Activated T-cell treated with anti-CD3 and anti-CD28 coated beads, Interleukin-2, amount 50 U/mL, for 24 hours (primary cell): ENCODE measurements at places on chromosomes 5 and 9.

GRCh38 chr9:135076876-135077430 lies 10.5 kb upstream of the OLFM1 start:
- peak; percentile 16 for DNase-seq
- H3K27me3 ChIP-seq = peaks cover 45% of the 10 kb centered on the region
- peaks cover 2% of the 10 kb centered on the region for H3K4me1 ChIP-seq
- no peaks in the 10 kb centered on the region for H3K36me3 ChIP-seq

DNA sequence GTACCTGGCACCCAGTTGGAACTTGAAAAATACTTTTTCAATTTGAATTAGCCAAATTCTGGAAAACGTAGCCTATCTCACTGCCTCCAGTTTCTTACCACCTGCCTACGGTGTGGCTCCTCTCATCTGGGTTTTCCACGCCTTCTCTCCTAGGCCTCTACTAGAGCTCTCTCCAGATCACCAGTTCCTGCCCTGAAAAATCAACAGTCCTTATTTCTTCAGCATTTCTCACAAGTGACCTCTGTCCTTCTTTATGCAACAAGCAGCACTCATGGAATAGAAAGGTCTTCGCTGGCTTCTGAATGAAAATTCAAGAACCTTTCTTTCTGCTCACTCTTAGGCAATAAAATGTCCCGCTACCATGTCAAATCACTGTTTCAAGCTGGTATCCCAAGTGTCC lies 64.8 kb downstream of the PIP5K1B start:
- no peak overlapping the region for H3K27ac ChIP-seq
- H3K4me1 ChIP-seq = no peaks in the 10 kb centered on the region
- no peak overlapping the region for H3K4me3 ChIP-seq
- H3K27me3 ChIP-seq = peaks cover 12% of the 10 kb centered on the region

DNA sequence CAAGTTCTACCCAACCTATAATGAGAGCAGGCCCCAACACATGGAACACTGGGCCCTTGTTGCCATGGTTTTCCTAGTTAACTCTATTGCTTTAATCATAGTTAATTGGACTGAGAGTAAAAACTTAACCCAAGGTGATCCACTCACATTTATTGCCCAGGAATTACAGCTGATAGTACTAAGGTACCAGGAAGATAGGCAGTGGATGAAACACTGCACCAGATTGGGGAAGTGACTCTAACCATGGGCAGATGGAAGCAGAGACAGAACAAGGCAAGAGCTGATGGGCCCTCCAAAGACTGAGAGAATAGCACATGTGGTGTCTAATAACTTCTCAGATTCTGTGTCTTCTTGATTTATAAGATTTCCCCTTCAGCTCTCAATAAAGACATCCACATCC lies 145.7 kb upstream of the TRIM32 start:
- H3K27ac ChIP-seq = no peak overlapping the region
- no peaks in the 10 kb centered on the region for H3K4me1 ChIP-seq
- no peaks in the 10 kb centered on the region for H3K27me3 ChIP-seq
- no peak overlapping the region for H3K4me3 ChIP-seq
- peaks cover 8% of the 10 kb centered on the region for H3K36me3 ChIP-seq
- no peak for DNase-seq

- H3K27me3 ChIP-seq = peaks cover 10% of the 10 kb centered on the region
- no peak overlapping the region for H3K27ac ChIP-seq
- DNase-seq = no peak
- no peak overlapping the region for H3K4me3 ChIP-seq
- H3K36me3 ChIP-seq = no peaks in the 10 kb centered on the region
Observed at GRCh38 chr5:122089096-122090013, 11.3 kb upstream of the LOX start.

- H3K4me1 ChIP-seq = peaks cover 36% of the 10 kb centered on the region
- peak overlapping the region; percentile 98 for H3K27ac ChIP-seq
- DNase-seq = peak; percentile 81
Observed at GRCh38 chr5:42951293-42951840, 88.8 kb downstream of the ANXA2R start.

DNA sequence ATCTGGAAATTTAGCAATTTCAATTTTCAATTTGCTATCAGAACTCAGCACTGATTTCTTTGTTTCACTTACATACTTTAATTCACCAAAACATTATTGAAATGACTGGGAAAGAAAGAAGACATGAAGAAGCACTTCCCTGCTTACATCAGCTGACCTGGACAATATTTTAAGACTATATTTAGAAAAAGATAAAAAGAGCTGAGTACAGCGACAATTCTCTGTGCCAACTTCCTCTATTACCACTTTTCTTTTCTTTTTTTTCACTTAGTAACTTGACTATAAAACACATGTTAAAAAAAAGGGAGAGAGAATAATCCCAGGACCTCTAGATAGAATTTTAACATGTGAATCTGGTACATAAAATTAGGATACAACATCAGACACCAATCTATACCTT lies 35.6 kb downstream of the MEF2C start:
- no peaks in the 10 kb centered on the region for H3K36me3 ChIP-seq
- H3K27ac ChIP-seq = no peak overlapping the region
- DNase-seq = no peak

- H3K27me3 ChIP-seq = no peaks in the 10 kb centered on the region
- H3K36me3 ChIP-seq = no peaks in the 10 kb centered on the region
- H3K27ac ChIP-seq = no peak overlapping the region
- no peak for DNase-seq
Observed at GRCh38 chr9:134342746-134343115, 16.5 kb downstream of the RXRA start.

DNA sequence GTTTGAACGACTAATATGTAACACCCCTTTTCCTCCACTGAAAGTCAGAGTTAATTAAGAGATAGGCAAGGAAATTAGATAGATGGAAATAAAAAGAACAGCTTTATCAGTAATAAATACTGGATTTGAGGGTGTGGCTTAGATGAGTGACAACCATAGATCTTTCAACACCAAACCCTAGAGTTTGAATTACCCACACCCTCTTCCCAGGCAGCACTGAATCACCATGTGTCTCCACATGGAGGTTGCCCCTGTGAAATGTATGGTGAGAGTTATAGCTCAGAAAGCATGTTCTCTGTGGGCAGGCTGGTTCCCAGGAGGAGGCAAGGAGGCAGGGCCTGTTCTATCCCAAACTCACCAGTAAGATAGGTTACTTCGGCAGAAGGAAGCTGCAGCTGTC lies 69.7 kb downstream of the TMEM174 start:
- DNase-seq = no peak
- H3K27me3 ChIP-seq = peaks cover 37% of the 10 kb centered on the region
- peaks cover 3% of the 10 kb centered on the region for H3K4me1 ChIP-seq

DNA sequence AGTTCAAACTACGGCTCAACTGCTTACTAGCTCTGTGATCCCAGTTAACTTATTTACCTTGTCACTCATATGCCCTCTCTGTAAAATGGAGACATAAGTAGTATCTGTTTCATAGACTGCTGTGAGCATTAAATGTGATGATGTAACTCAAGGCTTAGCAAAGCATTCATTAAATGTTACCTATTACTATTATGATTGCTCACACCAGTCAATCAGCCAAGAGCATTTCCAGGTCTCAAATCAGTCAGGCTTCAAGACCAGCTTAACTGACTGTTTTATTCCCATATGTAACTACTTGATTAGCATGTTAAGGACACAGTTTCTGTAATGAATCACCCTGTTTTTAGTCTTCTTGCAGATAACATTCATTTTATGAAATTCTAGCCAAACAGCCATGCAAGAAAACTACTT lies 413.3 kb downstream of the MLLT3 start:
- H3K27ac ChIP-seq = peak overlapping the region; percentile 95
- H3K4me3 ChIP-seq = no peak overlapping the region
- H3K27me3 ChIP-seq = no peaks in the 10 kb centered on the region
- no peaks in the 10 kb centered on the region for H3K36me3 ChIP-seq
- peaks cover 38% of the 10 kb centered on the region for H3K4me1 ChIP-seq

GRCh38 chr9:34046784-34047379 lies 1.8 kb downstream of the UBAP2 start:
- peak overlapping the region; percentile 97 for H3K4me3 ChIP-seq
- H3K27me3 ChIP-seq = no peaks in the 10 kb centered on the region
- DNase-seq = no peak
- H3K4me1 ChIP-seq = peaks cover 36% of the 10 kb centered on the region
- H3K36me3 ChIP-seq = peaks cover 53% of the 10 kb centered on the region

DNA sequence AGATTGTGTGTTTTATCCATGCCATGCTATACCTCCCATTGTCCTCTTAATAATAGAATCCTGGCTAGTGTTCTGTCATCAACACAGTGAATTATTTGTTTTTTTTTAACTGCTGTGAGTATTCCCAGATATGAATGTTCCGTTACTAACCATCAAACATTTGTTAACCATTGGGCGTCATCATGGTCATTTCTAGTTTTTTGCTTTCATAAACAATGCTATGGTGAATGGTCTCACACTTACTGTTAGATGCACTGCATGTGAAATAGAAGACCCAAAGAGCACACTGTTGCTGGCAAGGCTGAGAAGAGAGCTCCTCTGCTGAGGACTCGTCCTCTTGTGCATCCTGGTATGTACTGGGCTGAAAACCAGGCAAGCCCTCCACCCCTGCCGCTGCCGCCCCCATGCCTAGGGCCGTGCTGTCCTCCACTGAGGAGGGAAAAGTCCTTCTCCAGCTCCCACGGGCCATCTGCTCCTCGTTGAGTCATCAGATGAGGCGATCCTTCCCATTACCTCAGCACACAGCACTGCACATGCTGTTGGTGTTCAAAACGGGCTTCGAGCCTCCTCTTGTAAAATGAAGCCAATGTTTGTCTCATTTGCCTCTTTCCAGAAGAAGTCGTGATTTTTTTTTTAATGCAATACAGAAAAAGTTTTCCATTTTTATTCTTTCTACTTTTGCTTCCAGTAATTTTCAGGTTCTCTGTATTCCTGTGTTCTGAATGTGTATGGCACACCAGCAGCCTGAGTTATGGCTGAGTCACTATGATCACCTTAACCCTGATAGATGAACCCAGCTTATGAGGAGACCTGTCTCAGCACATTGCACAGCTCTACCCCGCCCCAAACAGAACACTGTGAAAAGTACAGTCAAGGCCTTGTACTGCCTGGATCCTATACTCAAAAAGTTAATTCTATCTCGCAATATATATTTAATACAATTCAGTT lies 219.0 kb downstream of the AOPEP start:
- peaks cover 2% of the 10 kb centered on the region for H3K36me3 ChIP-seq
- no peak overlapping the region for H3K4me3 ChIP-seq
- H3K4me1 ChIP-seq = peaks cover 17% of the 10 kb centered on the region
- H3K27ac ChIP-seq = no peak overlapping the region
- DNase-seq = no peak

DNA sequence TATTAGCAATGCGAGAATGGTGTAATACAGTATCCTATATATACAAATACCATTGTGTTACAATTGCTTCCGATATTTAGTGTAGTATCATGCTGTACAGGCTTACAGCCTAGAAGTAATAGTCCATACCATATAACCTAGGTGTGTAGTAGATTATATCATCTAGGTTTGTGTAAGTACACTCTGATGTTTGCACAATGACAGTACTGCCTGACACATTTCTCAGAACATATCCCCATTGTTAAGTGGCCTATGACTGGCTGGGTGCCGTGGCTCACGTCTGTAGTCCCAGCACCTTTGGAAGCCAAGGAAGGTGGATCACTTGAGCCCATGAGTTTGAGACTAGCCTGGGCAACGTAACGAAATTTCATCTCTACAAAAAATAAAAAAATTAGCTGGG lies 124.6 kb downstream of the PAM start:
- no peaks in the 10 kb centered on the region for H3K27me3 ChIP-seq
- H3K4me1 ChIP-seq = no peaks in the 10 kb centered on the region
- H3K27ac ChIP-seq = no peak overlapping the region
- DNase-seq = no peak

DNA sequence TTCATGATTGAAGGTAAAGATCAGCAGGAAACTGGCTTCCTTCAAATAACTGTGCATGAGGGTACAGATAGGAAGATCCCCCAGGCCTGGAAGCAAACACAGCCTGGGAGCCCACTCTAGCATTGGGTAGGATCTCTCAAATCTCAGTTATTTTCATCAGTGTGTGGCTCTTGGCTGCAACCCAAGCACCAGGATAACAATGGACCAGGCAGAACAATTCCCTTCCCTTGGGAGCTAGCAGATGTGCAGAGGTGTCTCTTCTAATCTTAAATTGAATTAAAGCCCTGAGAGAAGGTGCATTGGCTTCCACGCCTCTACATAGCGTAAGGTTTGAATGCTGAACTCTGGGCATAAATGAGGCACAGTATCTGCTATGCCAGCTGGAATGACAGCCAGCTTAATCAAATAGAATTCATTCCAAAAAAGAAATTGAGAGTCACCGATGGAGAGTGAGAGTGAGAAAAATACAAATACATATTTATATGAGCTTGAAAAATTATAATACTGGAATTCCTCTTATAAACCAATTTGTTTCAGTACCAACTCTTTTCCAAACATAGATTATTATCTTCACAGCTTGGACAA lies 957.3 kb downstream of the CDH12 start:
- H3K4me1 ChIP-seq = no peaks in the 10 kb centered on the region
- H3K27me3 ChIP-seq = no peaks in the 10 kb centered on the region
- H3K4me3 ChIP-seq = no peak overlapping the region
- H3K36me3 ChIP-seq = no peaks in the 10 kb centered on the region
- DNase-seq = no peak

- no peak overlapping the region for H3K4me3 ChIP-seq
- no peak overlapping the region for H3K27ac ChIP-seq
- H3K4me1 ChIP-seq = no peaks in the 10 kb centered on the region
- no peaks in the 10 kb centered on the region for H3K27me3 ChIP-seq
- no peak for DNase-seq
Observed at GRCh38 chr9:73667749-73668148, 516.1 kb downstream of the ANXA1 start.

GRCh38 chr5:3858524-3858923 lies 262.9 kb downstream of the IRX1 start:
- H3K27me3 ChIP-seq = no peaks in the 10 kb centered on the region
- no peaks in the 10 kb centered on the region for H3K4me1 ChIP-seq
- DNase-seq = no peak
- no peak overlapping the region for H3K27ac ChIP-seq

- DNase-seq = no peak
- no peak overlapping the region for H3K27ac ChIP-seq
- peaks cover 16% of the 10 kb centered on the region for H3K36me3 ChIP-seq
- H3K27me3 ChIP-seq = peaks cover 2% of the 10 kb centered on the region
Observed at GRCh38 chr9:130895481-130896232, 955 bp downstream of the QRFP start.

- no peaks in the 10 kb centered on the region for H3K27me3 ChIP-seq
- H3K36me3 ChIP-seq = no peaks in the 10 kb centered on the region
- H3K4me3 ChIP-seq = no peak overlapping the region
- no peaks in the 10 kb centered on the region for H3K4me1 ChIP-seq
- H3K27ac ChIP-seq = no peak overlapping the region
Observed at GRCh38 chr9:8388132-8388531, 588.6 kb upstream of the DMAC1 start.
